Left lung (tissue), 14 donors: ENCODE measurements at places on chromosomes 5 and 9. TPM values are rescaled to one million over a fixed set of nuclear protein-coding genes. Genes with fewer than 3 reads are reported as not detected.

PCDHA6 gene
- polyA plus RNA-seq, result 0.45 TPM

HOMER1 gene
- 10.7 TPM for polyA plus RNA-seq

DNA sequence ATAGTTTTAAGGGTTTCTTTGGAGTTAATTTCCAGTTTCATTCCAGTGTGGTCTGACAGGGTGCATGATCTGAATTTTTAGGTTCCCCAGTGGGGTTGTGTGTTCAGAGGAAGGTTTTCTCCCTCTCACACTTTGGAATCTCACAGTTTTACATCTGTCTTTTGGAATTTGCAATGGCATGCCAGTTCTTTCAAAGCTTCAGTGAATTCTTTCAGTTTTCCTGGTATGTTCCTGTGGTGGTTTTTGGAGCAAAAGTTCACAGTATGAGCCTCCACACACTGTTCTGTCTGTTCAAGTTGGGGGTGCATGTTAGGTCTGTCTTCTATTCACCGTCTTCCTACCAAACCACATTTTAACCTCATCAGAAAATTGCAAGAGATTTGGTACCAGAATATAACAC lies 624.2 kb downstream of the KCTD16 start:
- DNase-seq, result no peak

- no peak for DNase-seq
Measured at GRCh38 chr5:123000731-123001130, 35.8 kb downstream of the PPIC start.

DNA sequence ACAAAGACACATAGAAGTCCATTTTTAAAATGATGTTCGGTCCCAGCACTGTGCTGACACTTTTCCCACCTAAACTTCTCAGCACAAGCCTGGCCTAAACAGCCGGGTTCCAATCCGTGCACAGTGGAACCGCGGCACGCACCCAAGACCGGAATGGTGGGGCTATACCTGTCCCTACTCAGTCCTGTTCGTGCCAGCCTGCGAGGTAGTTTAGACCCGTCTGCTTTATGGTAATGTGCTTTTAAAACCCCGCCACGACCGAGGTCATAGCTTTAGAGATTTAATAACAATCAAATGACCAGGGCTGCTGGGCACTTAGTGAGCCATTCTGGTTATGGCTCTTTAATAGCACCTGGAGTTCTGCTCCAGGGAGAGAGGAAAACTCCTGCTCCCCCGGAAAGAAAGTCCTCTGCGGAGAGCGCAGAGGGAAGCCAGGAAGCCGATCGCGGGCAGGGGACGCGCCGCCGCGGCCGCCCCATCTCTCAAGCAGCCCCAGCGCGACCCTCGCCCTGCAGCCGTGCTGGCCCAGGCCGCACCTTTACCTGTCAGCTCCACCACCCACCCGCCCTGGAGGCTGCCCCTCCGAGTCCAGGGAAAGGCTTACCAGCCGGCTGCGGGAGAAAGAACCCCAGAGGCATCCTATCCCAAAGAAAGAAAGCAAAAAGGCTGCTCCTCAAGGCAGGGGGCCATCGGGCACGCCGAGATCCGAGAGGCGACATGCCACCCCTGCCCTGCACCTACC lies 511 bp downstream of the ARL15 start:
- DNase-seq, result peak; percentile 88

ROPN1L gene
- 2.0 TPM for polyA plus RNA-seq

- DNase-seq, result no peak
Measured at GRCh38 chr9:5575000-5575399, 53.9 kb upstream of the RIC1 start.

DNA sequence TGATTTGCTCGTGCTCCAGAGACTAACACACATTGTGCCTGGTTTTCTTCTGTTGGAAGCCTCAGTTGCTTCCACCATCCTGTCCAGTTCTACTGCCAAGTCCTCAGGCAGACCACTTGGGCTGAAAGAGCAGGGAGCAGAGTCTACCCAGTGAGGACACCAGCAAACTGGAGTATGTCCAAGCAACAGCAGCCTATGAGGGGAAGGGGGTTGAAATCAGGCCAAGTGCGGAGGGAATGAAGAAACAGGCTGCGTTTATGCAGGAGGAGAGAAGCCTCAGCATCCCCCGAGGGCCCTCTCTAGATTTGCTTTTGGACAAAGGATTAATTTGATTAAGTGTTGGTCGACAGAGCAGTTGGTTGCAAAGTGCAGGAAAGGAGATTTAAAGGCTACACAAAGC lies 14.5 kb downstream of the DOCK2 start:
- no peak for DNase-seq
